Mucosa of gallbladder (tissue), 1 donor: ENCODE measurements at places on chromosomes 1 and 21. TPM values are rescaled to one million over a fixed set of nuclear protein-coding genes. Genes with fewer than 3 reads are reported as not detected.

RGS7 gene
- 0.81 TPM for total RNA-seq

TNNT2 gene
- total RNA-seq, result 69.8 TPM

GRCh38 chr21:30577766-30578165 lies 12.4 kb downstream of the KRTAP22-2 start:
- DNase-seq, result no peak

DNA sequence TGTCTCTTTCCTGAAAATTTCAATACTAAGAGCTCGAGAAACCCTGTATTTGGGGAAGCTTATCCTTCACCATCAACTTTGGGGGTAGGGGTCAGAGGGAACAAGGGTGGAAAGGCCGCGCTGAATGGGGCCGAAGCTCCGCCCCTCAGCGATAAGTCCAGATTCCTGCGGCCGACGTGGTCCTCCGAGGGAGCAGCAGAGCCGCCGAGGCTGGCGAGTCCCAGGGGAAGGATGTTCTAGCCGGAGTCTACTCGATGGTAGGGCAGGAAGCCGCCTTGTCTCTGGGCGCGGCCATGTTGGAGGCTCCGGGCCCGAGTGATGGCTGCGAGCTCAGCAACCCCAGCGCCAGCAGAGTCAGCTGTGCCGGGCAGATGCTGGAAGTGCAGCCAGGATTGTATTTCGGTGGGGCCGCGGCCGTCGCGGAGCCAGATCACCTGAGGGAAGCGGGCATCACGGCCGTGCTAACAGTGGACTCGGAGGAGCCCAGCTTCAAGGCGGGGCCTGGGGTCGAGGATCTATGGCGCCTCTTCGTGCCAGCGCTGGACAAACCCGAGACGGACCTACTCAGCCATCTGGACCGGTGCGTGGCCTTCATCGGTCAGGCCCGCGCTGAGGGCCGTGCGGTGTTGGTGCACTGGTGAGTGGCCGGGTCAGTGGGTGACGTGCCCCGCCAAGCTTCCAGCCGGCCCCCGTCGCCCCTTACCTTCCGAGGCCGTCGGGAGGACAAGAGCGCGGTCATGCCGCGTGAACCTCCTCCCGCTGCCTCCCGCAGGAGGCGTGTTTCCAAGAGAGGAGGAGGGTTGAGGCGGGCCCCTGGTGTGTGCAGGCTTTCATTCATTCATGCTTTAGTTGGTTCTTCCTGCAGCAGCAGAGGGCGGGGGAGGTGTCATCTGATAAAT lies at the start of gene DUSP12:
Gene DUSP12 (plus strand): TSS at position 278 of the 899 bp plus-strand sequence. CDS start 16 bp downstream, at position 294.
- peak; percentile 94 for DNase-seq

DNA sequence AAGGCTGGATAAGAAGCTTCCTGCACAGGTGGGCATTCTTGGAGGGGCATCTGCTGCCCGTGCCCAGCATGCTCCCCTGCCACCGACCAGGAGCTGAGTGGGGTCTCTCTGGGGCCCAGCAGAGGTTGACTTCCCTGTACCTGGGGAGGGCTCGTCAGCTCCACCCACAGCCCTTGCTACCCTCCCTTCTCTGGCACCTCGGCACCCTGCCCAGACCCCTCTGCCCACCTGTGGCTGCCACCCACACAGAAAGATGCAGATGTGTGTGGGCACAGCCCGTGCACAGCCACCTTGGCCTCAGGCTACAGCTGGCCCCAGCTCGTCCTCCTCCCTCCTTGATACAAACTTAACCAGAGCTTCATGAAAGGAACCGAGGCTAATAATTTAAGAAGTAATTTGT lies 241.2 kb upstream of the VAMP3 start:
- no peak for DNase-seq

GRCh38 chr1:200666309-200666708 lies 3.4 kb downstream of the DDX59 start:
- no peak for DNase-seq

- no peak for DNase-seq
These were observed 54.6 kb upstream of the SIPA1L2 start for GRCh38 chr1:232684371-232685105.

GRCh38 chr1:40851643-40852042 lies 10.5 kb downstream of the CITED4 start:
- no peak for DNase-seq

GRCh38 chr1:49694251-49694827 lies 329.4 kb downstream of the AGBL4 start:
- DNase-seq, result no peak

GRCh38 chr1:245579881-245580280 lies 425.1 kb downstream of the KIF26B start:
- DNase-seq, result no peak
